Daoy (cell line): ENCODE measurements at places on chromosomes 4 and X.

GRCh38 chrX:106404512-106404911 lies 207.3 kb upstream of the RADX start:
- DNase-seq, result no peak

GRCh38 chr4:10893395-10893794 lies 208.8 kb upstream of the CLNK start:
- no peak for DNase-seq

DNA sequence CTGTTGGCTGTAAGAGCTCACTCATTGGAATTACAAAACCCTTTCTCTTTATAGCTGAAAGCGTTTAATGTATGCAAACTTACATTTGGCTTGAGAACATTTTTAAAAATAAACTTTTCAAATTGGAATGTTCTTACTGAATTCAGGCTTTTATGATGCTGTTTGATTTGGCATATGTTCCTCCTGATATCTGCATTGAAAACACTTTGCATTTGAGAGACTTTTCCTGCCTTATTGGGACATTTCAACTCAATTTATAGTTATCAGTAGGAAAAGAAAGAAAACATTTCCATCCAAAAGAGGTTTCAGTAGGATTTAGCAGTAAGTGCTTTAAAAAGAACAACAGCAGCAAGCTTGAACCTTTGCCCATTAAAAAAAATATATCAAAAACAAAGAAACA lies 520.0 kb downstream of the IL1RAPL1 start:
- DNase-seq, result no peak

DNA sequence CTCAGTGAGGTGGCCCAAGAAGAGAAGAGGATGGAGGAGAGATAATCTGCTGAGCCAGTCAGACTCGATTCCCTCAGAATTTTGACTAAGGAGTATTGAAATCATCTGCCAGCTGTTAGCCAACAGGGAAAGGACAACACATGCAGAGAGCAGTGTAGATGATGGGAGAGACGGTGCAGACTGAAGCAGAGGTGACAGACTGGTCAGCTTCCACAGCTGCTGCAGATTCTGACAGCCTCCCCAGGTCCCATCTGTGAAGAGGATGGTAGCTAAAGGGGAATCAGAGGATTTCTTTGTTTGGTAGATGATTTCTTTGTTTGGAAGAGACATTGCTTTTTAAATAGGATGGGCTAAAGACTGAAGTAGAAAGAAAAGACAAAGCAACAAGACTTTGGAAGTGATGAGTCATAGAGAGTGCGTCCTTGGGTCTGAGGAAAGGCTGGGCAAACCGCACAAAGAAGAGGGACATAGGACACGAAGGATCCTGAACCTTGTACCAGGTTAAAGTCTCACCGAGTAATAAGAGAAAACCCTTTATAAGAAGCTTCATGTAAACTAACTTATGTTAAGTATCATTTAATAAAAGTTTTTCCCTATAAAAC lies 27.6 kb downstream of the INTU start:
- DNase-seq, result no peak

GRCh38 chrX:120207009-120207605 lies 43.5 kb upstream of the ZBTB33 start:
- DNase-seq, result no peak

DNA sequence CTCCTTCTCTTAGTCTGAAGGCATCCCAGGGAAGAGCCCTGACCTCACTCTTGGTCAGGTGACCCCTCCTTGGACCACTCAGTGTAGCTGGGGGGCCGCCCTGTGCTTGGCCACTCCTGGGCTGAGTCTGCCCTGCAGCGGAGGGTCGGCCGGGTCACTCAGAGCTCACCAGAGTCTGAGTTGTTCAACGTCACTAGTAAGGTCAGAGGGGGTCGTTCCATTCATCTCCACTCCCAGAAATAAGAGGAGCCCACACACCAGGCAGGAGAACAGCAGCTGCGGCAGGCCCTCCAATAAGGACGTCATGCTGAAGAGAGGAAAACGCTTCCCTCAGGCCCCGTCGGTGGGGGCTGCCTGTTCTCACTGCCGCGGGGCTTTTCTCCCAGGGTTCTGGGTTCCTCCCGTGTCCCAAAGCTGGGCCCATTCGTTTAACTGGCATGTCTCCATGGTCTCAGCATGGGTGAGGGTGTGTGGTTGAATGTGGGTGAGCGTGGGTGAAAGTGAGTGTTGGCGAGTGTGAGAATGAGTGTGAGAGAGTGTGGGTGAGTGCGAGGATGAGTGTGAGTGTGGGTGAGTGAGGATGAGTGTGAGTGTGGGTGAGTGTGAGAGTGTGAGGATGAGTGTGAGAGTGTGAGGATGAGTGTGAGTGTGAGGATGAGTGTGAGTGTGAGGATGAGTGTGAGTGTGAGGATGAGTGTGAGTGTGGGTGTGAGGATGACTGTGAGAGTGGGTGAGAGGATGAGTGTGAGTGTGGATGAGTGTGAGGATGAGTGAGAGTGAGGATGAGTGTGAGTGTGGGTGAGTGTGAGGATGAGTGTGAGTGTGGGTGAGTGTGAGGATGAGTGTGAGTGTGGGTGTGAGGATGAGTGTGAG lies 47.7 kb downstream of the ING2 start:
- no peak for DNase-seq

GRCh38 chr4:71472946-71473345 lies 134.1 kb downstream of the SLC4A4 start:
- peak; percentile 10 for DNase-seq

DNA sequence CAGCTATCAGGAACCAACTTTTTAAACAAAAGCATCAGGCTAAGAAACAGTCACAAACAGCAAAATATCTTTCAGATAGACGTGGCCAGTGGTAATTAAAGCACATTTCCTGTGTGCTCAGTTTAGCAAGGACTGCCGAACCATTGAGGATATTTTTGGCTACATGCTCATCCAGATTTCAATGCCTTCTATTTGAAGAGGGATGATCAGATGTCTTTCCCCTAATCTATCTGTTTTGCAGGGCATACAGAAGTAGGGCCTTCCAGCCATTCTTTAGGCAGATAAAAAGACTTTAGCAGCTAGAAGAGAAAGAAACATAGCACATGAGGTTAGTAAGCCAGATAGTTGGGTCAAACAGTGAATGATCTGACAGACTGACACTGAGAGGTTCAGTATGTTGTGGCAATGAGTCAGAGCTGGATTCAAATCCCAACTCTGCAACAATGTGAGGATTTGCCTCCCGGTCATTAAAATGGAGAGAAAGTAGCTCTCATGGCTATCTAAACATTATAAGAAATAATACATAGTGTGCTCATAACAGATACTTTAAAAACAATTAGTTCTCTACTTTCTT lies 100.0 kb upstream of the PRKG2 start:
- peak; percentile 23 for DNase-seq

- DNase-seq, result no peak
Observed at GRCh38 chrX:136659174-136659573, 11.2 kb downstream of the CD40LG start.

DNA sequence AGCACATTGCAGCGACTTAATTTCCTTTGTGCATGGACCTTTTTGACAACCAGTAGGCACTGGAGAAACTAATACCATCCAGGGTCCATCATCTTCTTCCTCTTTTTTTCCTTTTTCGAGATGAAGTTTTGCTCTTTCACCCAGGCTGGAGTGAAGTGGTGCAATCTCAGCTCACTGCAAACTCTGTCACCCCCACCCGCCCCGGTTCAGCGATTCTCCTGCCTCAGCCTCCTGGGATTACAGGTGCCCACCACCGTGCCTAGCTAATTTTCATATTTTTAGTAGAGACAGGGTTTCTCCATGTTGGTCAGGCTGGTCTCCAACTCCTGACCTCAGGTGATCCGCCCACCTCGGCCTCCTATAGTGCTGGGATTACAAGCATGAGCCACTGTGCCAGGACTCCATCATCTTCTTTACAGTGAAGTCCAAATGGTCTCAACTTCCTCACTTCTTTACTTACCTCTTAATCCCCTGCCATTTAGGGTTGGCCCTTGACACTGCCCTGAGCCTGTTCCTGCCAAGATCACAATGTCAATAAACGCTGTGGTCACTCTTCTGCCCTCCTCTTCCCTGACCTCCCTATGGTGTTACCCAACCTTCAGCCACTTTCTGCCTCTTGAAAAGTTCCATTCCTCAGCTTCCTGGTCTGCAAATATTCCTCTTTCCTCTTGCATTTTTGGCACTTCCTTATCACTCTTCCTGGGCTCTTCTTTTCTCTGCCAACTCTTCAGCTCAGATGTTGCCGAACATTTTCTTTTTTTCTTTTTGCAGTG lies 119.8 kb upstream of the SLC34A2 start:
- no peak for DNase-seq

GRCh38 chr4:188037003-188037713 lies 41.6 kb downstream of the ZFP42 start:
- DNase-seq, result peak; percentile 58

- DNase-seq, result no peak
Observed at GRCh38 chr4:47340914-47341313, 122.6 kb downstream of the COMMD8 start.

DNA sequence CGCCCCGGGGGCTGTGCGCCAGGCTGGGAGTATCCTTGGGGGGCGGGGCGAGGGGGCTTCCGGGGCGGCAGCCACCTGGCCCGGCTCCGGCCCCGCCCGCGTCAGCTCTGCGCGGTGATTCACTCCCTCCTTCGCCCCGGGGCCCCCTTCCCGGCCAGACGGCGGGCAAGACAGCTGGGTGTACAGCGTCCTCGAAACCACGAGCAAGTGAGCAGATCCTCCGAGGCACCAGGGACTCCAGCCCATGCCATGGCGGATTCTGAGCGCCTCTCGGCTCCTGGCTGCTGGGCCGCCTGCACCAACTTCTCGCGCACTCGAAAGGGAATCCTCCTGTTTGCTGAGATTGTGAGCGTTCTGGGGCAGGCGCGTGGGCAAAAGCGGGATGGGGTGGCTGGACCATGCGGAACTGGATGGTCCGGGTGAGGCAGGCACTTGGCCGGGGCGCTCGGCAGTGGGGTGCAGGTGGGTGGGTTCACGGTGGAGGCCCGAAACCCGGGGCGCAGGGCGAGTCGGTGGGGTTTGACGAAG lies at the start of gene PLP2:
Gene PLP2 (plus strand): TSS at position 147 of the 528 bp plus-strand sequence. CDS start 103 bp downstream, at position 250.
- peak; percentile 76 for DNase-seq

DNA sequence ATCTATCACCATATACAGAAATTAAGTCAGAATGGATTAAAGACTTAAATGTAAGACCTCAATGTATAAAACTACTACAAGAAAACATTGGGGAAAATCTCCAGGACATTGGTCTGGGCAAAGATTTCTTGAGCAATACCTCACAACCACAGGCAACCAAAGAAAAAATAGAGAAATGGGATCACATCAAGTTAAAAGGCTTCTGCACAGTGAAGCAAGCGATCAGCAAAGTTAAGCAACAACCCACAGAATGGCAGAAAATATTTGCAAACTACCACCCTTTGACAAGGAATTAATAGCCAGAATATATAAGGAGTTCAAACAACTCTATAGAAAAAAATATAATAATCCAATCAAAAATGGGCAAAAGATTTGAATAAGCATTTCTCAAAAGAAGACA lies 236.9 kb upstream of the EMCN start:
- no peak for DNase-seq

DNA sequence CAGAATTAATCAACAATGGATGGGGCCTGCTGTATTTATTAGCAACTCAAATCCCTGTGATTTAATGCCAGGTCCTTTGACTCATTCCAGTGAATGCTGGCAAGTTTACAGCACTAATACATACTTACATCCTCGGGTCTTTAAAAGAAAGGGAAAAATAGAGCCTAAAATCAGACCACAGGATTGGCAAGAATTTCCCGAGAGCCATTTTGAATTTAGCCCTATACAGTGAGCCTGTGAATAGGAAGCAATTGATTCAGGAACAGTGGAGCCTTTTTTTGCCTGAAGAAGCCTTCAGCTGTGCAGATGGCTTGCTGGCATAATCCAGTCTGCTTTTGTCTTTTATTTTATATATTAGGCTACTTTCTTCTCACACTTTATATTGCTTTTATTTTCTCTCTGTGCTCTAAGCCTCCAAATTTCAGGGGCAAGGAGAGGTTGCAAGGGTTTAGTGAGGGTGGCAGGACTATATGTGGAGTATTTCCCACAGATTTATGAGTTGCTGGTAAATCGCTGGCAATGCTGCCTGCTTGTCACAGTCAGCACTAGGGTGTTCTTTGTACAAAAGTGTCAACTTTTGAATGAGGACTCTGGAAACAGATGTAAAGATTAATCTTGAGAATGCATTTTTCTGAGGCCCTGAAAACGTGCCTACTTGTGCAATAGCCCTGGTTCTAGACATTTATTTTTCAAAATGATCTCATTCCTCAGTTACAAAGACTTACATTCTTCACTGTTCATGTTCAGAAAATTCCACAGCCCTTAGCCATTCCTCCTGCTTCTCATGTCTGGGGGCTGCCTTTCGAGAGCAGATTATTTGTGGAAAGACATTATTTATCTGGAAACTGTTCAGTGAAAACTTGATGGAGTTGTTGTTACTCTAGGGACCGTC lies 303.5 kb downstream of the SPRY1 start:
- peak; percentile 21 for DNase-seq

DNA sequence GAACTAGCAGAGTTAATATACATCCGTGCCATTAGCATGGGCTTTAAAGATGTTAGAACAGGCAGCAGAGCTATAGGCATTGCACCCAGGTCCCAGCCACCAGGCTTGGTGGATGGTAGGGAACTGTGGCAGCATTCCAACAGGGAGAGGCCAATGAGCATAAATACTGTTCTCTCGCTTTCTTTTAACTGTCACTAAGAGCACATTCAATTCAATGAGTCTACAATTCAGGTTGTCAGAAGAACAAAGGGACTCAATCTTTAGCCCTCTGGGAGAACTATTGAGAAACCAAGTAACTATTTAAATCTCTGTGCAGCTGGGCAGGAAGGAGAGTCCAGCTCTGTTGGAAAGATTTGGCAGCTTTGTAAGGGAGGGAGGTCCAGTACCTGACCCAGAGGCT lies 165.6 kb downstream of the CHIC1 start:
- no peak for DNase-seq

DNA sequence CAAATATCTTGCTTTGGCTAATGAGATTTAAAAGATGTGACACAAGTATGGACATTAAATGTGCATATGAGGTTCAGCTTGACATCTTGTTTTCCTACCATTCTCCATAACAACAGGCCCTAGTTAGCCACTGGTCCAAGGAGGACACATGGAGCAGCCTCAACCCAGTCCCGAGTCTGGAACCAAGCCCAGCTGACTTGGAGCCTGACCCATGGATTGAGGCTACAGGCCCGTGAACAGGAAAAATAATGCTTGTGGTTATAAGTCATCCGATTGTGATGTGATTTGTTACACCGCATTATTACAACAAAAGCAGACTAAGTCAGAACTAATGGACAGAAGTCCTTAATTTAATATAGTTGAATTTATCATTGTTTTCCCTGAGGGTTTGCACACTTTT lies 123.2 kb upstream of the BANK1 start:
- no peak for DNase-seq

DNA sequence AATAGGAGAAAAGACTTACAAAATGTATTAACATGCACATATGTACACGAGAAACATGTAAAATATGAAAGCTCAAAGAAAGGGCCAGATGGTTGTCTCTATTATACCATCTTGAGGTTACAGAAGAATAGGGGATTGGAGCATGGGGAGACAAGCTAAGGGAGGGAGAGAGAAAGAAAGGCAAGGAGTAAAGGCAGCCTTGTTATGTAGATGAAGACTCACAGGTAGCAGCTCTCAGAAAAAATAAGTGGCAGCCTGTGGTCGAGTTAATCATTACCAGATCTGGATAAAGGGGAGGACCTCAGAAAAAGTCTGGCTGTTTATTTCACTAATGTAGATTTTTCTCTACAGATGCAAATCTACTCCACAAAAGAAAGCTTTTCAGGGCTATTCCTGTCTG lies 26.6 kb upstream of the PPP1R2C start:
- no peak for DNase-seq
